ENCODE measurements at places on chromosomes 1 and 21.

GRCh38 chr1:241423541-241424479 is 66.8 kb upstream of the RGS7 start:
- peak; percentile 16 for DNase-seq

DNA sequence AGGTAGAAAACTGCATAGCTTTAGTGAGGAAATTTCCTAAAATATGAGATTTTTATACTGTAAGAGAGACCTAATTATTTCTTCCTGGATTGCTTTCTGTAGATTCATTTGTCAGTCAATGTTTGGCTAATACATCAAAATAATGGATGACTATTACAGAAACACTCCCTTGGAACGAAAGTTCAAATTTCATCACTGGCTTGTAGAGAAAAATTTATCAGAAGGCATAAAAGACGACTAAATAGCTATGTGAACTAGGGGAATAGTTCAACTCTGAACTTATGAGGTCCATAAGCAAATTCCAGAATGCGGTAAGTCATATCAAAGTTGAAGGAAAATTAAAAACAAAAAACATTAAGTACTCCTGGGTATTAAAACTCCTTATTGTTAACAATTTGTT is 36.0 kb downstream of the WNT2B start:
- DNase-seq, result no peak

- no peak for DNase-seq
Measured at GRCh38 chr21:26140164-26140579, 30.4 kb downstream of the APP start.

DNA sequence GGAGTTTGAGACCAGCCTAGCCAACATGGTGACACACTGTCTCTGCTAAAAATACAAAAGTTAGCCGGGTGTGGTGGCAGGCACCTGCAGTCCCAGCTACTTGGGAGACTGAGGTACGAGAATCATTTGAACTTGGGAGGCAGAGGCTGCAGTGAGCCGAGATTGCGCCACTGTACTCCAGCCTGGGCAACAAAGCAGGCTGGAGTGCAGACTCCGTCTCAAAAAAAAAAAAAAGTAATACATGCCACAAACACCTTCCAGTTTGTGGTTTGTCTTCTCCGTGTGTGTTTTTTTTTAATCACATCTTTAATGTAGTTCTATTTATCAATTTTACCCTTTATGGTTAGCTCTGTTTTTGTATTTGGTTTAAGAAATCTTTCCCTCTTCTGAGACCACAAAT is 22.3 kb downstream of the POGZ start:
- DNase-seq, result no peak

GRCh38 chr1:34380526-34381124 is 203.9 kb downstream of the C1orf94 start:
- DNase-seq, result no peak

- DNase-seq, result no peak
Measured at GRCh38 chr1:171727778-171728177, 14.1 kb downstream of the VAMP4 start.

DNA sequence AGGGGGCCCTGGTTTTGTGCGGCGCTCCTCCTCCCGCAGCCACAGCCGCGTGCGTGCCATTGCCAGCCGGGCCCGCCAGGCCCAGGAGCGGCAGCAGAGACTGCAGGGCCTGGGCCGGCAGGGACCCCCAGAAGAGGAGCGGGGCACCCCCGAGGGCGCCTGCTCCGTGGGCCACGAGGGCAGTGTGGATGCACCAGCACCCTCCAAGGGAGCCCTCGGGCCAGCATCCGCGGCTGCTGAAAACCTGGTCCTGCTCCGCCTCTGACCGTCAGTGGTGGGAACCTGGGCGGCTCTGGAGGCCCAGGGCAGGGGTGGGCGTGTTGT is 21.5 kb downstream of the PANK4 start:
- DNase-seq, result no peak

DNA sequence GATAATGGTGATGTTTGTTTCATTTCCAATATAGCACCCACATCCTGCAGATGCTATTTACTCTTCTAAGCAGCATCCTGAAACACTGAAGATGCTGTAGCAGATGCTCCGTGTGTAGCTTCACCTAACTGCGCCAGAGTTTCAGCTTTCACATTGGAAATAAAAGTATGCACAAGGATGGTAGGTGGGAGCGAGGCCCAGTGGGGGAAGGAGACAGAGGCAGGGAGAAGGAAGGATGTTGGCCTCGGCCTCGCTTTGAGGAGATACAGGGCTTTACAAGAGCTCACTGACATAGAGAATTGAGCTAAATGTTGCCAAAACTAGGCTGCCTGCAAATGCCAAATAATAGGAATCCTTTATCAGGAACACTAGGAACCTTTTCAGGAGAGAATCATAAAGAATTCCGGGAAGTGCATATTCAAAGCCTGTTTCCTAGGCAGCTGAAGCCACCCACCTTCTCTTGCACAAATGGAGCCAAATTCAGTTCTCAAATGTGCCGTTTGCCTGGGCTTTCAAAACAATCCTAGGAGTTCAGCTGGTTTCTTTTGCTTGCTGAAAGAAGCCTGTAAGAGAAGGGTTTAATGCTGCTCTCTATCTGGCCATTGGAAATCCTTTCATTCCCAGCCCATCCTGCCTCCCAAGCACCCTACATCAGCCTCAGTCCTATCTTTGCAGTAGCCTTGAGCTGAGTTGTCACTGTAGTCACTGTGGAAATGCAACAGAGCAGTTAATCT is 135.4 kb upstream of the ATP1B1 start:
- peak; percentile 50 for DNase-seq

DNA sequence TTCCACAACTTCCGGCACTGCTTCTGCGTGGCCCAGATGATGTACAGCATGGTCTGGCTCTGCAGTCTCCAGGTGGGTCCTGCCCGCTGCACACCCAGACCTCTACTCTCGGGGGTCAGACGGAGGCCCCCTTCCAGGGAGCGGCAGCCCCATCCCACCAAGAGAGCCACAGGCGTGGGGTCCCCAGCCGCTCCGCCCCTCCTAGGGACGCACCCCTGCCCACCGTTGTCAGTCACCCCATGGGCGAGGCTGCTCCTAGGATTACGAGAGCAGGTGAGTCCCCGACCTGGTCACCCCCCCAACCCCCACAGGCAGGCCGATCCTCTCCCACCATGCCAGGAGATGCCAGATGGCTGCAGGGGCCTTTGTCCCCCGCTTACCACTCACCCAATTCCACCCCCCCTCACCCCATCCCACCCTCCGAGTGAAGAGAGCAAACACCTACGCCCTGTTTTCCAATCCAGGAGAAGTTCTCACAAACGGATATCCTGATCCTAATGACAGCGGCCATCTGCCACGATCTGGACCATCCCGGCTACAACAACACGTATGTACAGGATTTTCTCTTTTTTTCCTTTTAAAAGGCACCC is 107.0 kb downstream of the PDE9A start:
- DNase-seq, result no peak

GRCh38 chr1:231487910-231488309 is 40.6 kb upstream of the TSNAX start:
- DNase-seq, result no peak

GRCh38 chr1:182198006-182198605 is 136.6 kb upstream of the ZNF648 start:
- no peak for DNase-seq

DNA sequence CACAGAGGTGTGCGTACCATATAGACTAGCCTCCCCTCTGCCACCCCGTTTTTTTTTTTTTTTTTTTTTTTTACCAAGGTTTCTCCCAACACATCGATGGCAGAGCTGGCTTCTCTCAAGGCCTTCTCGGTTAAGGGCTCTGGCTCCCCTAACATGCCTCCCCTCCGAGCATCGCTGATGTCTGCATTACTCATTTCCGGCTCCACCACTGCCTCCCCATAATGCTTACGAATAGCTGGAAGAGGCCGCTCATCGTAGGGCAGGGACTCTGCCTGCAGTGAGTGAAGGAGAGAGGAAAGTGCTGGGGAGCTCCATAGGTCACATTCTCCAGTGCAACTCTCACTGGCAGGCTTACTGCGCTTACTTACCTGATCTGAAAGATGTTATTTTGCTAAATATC is 20.6 kb downstream of the CEP104 start:
- DNase-seq, result no peak

DNA sequence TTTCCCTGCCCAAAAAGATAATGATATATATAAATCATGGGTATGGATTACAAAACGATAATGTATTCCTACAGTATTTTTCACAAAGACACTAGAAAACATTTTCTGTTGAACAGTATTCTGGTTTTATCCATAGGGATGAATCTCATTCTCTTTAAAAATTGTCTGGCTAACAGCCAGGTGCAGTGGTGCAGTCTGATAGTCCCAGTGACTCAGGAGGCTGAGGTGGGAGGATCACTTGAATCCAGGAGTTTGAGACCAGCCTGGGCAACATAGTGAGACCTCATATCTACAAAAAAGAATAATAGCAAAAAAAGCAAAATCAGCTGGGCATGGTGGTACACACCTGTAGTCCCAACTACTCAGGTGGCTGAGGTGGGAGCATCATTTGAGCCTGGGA is 23.3 kb downstream of the PIP5K1A start:
- no peak for DNase-seq

DNA sequence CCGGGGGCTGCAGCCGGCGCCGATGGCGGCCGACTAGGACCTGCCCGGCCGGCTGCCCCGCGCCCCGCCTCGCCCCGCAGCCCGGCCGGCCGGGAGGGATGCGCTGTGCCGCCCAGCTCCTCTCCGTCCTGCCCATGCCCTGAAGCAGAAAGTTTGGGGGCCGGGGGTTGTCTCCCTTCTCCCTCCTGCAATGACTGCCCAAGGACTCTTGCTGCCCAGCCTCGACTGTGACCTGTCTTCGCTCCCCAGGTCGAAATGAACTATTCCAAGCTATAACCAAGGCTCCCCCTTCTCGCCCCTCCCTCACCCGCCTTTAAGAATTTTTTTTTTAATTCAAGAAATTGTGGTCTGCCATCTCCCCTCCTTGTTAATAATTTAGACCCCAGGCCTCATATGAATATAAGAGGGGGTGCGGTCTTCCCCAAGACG is 361 bp downstream of the TMCC2 start:
- DNase-seq, result no peak

DNA sequence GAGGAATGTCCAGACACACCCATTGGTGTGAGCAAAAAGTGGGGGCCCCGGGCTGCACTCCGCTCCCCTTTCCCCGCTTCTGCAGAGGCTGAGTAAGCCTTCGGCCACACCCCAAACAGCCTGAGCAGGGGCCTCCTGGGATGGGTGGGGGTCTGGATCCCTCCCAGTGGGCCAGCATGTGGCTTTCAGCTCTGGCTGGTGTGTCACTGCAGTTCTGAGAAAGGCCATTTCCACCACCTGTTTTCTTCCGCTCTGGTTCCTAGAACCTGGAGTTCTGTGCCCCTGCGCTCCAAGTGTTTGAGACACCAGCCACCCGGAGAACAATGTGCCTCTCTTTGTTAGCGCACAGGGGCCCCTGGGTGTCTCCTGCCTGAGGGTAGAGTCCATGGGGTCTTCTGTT is 30.9 kb downstream of the SLC37A1 start:
- DNase-seq, result no peak

GRCh38 chr1:196608390-196609369 is at the start of gene KCNT2:
KCNT2 (minus strand) TSS chr1:196608440; CDS start chr1:196608309, 131 bp downstream.
- DNase-seq, result peak; percentile 66

DNA sequence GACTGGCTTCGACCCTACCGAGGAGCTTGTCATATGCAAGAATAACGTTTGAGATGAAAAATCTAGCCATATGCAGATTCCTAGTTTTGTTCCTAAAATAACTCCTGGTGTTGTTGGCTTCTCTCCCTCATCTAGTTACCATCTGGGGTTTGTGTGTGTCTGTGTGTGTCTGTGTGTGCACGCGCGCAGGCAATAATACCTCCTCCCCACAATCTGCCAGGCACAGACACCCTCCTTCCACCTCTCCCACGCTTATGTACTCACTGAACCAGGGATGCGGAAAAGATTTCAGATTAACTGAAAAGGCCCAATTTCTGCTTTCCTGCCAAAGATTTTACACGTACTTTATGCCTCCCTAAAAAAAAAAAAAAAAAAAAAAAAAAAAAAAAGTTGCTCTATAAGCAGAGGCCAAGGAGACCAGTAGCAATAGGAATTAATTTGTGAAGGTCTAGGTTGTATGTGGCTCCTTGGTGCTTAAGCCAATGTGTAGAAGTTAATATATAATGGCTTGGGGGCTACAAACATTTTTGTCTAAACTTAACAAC is 452.7 kb downstream of the NUF2 start:
- peak; percentile 14 for DNase-seq
